Stimulated activated CD8-positive, alpha-beta memory T cell treated with anti-CD3 and anti-CD28 coated beads, Interleukin-4, amount 100 ng/mL, for 48 hours (primary cell): ENCODE measurements at places on chromosomes 12 and 14.
A peak's percentile ranks its signal among the peaks of the same experiment; 100 is the strongest.

DNA sequence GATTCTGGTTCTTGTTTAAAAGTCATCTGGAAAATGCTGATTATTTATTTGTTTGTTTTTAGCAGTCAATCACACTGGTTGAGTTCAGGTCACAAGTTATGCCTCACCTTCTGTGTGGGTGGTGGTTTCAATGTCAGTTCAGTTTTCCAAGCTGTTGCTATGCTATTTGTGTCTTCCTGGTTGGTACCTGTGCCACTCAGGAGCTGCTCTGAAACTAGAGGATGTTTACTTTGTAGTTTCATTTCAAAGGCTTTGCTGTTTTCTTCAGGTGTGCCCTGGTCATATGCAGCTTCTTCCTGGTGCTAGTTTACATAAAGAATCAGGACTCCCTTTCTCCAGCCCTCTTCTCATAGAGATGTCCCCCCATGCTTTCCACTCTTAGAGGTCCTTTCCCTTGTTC is 75.7 kb upstream of the PPP4R3A start:
- DNase-seq, result no peak

DNA sequence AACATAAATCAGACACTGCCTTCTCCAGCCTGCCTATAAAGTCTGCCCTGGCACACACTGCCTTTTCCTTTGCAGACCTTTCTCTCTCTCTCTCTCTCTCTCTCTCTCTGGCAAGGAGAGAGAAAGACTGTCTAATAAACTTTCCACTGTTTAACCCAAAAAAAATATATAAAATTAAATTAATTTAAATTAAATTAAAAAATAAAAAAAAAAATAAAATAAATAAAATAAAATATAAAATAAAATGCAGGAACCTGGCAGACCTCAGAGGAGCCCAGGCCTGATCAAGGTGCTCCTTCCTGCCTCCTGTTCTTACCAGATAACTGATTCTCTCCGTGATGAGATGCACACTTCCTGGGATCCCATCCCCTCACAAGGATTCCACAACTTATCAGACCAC is 103.9 kb upstream of the VASH1 start:
- DNase-seq, result no peak

DNA sequence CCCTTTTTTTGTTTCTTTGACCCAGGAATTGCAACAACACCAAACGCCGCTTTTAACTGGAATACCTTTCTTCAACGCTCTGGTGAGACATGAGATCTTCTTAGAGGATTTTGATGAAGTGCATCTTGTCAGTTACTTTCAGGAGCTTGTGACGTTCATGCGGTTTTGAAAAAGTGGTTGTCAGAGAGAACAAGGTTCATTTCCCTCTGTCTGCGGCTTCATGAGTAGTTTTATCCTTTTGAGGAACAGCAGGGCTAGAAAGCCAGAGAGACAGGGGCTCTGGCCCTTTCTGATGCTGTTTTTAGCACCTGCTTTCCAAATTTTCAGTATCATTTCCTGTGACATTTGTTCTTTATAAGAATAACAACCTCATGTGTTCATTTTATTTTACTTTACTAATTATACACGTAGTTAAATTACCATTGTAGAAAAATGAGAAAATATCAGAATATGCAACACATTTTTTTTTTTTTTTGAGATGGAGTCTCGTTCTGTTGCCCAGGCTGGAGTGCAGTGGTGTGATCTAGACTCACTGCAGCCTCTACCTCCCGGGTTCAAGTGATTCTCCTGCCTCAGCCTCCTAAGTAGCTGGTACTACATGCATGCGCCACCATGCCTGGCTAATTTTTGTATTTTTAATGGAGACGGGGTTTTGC is 61.8 kb downstream of the GLT1D1 start:
- DNase-seq, result peak; percentile 51

DNA sequence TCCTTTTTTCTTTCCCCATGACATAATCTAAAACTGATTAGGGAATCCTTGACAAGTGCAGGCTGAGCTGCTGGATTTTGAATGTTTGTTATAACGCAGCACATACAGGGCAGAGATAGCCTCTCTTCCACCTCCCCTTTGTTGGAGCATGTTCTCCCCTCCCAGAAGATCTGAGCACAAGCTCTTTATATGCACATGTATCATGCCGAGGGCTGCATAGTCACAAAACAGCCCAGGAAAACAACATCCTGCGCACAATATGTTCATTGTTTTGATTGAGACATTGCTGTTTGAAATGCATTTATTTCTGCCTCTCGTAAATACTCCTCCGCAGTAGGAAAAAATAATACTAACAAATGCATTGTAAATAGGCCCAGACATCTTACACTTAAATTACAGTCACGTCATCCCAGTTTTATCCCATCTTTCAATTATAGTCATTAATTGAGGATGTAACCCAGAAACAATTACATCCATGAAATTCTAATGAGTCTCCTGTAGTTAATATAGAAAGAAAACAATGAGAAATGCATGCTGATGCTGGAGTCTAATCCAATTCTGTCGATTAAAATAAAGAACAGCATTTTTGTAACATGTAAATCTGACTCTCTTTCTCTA is 401.8 kb downstream of the BTG1 start:
- DNase-seq, result no peak

GRCh38 chr14:59245809-59246295 is 57.4 kb downstream of the DAAM1 start:
- no peak for DNase-seq

DNA sequence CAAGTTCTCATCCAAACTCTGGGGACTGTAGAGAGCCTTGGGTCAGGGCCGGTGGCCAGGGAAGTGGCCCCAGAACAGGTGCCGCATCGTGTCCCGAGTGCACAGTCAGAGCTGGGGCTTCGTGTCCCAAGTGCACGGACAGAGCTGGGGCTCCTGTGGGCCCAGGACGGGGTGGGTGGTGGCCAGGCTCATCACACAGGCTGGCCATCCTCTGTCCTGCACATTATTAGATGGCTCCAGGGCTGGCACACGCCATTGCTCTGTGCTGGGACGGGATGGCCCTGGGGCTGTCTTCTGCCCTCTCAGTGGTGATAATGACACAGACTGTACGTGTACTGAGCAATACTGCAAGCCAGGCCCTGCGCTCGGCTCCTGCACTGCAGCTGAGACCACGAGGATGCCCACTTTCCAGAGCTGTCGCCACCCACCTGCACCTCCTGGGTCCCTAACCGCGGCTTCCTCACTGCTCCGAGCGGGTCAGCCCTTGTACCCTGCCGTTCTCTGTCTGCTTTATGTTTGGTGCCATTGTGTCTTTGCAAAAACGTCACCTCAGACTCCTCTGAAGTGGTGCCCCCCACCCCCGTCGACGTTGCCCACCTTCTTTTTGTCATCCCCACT is 1.9 kb downstream of the FBRSL1 start:
- no peak for DNase-seq

DNA sequence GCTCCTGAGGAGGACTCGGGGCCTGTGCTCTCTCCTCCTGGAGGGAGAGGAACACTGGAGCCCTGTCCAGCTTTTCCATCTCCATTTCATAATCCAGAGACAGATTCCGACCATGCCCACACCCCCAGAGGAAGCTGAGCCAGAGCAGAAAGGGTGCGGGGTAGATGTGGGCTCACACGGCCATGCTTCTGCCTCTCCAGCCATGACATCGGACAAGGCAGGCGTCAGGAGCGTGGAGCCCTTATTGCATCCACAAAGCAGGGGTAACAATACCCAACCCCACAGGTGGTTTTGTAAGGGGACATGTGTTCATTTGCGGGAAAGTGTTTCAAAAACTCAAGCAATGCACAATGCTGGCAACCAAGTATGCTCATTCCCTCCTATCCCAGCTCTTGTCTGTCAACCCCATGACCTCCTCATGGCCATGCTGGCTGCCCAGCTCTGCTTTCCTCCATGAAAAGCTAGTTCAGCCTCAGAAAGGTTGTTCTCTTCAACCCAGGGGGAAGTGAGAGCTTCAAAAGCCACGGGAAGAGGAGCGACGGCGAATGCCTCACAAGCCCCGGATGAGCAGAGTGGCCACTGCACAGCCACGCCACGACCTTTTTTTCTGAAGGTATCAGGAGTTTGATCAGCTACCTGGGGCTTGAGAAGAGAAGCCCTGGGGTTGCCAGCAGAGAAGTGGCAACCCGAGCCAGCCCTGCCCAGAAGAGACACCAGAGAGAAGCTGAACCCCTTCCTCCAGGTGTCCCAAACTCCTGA is 161.7 kb downstream of the DPF3 start:
- DNase-seq, result no peak

GRCh38 chr12:1429980-1430379 is 164.4 kb downstream of the FBXL14 start:
- DNase-seq, result no peak

- no peak for DNase-seq
Observed at GRCh38 chr12:83865431-83865830, 1047.2 kb downstream of the SLC6A15 start.

DNA sequence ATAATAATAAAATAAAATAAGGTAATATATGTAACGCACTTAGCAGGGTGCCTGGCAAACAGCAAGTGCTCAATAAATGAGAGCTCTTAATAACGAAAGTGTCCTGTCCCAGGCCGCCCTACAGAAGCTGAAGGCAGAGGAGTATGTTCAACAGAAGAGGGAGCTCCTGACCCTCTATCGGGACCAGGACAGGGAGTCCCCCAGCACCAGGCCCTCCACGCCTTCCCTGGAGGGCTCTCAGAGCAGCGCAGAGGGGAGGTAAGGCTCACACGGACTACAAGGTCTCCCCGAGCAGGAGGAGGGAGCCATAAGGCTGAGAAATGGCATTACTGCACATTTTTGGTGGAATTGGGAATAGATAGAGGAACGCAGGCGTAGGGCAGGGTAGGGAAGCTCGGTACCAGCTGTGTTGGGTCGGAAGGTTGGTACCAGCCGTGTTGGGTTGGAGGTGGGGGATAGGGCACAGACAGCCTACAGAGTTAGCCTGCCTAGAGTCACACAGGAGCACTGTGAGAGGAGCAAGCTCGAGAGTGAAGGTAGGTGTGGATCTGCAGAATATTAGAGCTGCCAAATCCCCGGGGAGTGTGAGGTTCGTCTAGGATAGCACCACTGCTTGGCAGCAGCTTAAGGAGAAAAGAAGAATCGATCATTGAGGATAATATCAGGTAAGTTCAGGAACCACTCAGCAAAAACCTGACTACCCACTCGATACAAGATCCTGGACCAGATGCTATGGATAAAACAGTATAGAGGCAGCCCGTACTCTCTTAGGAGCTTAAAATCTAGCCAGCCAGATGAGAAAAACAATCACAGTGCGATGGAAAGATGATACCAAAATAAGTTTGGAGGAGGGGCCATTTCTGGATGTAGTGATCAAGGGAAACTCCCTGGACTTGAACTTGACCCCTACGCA is 15.3 kb downstream of the TNFRSF1A start:
- DNase-seq, result no peak

- DNase-seq, result no peak
Observed at GRCh38 chr12:68199127-68199526, 26.5 kb downstream of the IL26 start.

DNA sequence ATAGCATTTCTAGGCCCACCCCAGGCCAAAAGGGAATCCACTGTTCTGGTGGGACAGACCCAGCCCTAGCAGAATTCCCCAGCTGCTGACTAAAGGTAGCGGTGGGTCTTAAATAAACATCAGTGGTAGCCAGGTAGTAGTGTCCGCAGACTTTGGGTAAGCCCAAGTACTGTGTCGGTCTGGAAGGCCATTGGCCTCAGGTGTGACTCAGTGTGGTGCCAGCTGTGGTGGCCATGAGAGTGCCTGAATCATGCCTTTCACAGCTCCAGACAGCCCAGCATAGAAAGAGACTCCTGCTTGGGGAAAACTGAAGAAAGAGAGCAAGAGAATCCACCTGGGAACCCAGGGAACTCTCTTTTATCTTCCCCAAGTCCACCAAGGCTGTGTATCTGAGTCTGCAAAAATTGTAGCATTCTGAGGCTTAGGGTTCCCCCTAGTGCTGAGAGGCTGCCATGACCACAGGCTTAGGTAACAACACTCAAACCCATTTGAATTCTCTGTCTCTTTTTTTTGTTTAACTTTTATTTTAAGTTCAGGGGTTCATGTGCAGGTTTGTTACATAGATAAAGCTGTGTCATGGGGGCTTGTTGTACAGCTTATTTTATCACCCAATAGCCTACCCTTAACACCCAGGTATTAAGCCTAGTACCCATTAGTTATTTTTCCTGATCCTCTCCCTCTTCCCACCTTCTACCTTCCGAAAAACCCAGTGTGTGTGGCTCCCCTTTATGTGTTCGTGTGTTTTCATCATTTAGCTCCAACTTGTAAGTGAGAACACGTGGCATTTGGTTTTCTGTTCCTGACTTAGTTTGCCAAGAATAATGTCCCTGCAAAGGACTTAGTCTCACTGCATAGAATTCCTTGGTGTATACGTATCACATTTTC is 16.7 kb upstream of the CD163L1 start:
- peak; percentile 68 for DNase-seq

DNA sequence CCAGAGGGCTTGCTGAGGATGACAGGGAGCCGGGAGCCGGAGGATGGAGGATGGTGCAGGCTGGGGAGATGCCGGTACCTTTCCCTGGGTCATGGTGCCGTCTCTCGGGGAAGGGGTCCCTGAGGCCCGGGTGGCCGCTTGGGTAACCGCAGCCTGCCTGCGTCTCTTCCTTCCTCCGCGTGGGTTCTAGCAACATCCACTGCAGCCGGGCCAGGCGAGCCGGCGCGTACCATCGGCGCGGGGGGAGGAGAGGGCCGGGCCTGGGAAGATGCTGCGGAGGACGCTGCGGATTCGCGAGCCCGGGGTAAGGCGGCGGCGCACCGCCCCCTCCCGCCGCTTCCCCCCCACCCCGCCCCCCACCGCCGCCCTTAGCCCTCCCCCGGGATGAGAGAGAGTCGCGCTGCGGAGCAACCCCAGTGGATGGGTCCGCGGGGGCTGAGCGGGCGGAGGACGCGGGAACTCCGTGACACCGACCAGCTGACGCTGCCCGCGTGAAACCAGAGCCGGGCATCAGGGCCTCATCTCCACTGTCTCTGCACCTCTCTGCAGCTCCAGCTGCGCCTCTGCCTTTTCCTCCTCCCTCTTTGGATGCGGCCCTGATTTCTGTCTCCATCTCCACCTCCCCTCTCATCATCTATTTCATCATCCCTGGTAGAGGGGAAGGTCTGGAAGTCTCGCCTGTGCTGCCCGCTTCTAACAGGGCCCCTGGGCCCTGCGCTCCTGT is at the start of gene FAIM2:
TSS of gene FAIM2 (minus strand) at position 201 of the 724 bp plus-strand sequence. CDS start at position 93, 108 bp downstream.
- DNase-seq, result peak; percentile 58

DNA sequence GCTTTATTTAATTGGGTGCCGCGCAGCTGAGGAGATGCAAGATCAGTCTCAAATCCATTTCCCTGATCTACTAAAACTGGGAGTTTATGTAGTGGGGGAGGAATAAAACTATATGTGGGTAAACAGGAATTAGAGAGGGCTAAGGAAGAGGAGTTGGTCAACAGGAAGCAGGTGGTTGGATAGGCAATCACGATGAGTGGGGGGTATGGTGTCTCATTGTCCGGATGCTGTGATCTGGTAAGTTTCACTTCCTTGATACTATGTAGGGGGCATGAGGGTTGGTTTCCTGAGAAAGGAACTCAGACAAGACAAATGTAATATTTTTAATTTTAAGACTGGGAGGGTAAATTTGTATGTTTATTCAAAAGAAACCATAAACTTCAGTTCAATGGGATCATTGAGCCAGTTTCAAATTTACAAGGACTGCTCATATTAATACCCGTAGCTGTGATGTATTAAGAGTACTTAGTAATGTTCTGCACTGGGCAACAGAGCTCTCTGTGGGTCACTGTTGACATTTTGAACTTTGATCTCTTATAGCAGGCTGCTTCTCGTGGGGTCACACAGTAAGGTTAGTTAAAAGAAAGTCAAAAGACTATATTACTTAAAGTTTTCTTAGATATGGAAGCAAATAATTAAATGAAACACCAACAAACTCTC is 786.2 kb upstream of the FBXO33 start:
- DNase-seq, result no peak
